T-helper 22 cell (primary cell): ENCODE measurements at places on chromosomes 2 and 18.

- DNase-seq: no peak
Observed at GRCh38 chr18:44507729-44508325, 172.9 kb upstream of the SETBP1 start.

DNA sequence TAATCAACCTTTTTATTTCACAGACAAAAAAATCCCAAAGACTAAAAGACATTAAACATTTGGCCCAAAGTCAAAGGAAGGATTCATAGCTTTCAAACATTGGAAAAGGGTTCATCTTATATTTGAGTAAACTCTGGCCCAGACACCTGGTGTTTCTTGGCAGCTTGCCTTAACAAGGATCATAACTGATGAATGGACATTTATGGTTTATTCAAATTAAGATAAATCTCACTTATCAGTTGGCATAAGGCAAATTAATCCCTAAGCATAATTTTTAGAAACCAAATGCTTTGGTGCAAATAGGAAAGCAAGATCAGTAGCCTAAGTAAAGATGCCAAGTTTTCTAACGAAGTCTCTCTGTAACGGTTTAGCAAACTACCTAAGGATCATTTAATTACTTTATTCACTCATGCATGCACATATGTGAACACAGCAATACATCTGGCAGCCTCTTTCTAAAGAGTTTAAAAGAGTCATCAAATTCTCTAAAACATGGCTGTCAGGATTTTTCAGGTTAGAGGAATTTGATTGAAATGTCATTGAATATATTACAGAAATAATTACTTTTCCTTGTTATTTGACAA lies 323.4 kb upstream of the RBMS1 start:
- no peak for DNase-seq

DNA sequence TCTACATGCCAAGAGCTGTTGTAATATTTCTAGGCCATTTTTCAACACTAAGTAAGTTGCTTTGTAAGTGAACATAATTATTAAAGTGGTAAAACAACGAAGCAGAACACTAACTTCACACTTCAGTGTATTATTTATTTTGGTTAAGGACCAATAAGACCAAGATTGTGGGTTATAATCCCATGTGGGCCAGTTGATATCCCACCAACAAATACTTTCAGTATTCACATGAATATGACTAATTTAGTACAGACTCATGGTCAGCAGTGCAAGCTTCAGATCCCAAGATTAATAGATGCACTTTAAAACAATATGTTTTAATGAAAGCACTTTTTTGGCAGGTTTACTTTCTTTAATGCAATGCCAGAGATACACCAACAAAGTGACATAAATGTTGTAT lies 154.3 kb downstream of the LCLAT1 start:
- no peak for DNase-seq

DNA sequence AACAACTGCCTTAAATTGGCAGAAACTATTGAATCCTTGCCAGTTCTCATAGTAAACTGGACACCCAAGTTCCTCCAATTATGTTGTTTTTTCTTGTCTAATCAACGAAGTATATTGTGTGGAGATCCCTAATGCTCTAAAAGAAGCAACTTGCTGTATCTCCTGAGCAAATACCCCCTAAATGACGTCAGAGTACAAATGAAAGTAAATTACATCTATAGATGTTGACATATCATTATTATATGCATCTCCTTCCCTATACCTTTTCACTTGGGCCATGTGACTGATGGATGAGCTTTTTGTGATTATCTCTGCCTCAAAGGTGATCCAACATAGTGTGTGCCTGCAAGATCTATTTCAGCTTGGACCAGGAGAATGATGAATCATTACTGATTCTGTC lies 159.4 kb downstream of the CCDC148 start:
- no peak for DNase-seq

DNA sequence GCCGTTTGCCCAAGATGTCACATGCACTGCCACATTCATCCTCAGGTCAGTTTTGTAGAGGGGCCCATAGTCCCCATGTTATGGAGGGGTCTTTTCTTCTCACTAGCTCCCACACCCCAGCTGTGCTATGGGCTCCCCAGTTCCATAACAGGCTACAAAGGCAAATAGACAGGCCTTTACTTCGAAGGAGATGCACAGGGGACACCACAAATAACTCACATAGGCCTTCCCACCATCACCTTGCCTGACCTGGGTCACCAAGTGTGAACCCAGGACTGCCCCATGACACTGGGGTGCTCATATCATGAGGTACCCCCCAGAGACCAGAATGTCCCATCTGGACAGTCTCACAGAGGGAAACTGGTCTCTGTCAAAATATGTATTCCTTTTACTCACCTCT lies 15.0 kb upstream of the INO80C start:
- no peak for DNase-seq

DNA sequence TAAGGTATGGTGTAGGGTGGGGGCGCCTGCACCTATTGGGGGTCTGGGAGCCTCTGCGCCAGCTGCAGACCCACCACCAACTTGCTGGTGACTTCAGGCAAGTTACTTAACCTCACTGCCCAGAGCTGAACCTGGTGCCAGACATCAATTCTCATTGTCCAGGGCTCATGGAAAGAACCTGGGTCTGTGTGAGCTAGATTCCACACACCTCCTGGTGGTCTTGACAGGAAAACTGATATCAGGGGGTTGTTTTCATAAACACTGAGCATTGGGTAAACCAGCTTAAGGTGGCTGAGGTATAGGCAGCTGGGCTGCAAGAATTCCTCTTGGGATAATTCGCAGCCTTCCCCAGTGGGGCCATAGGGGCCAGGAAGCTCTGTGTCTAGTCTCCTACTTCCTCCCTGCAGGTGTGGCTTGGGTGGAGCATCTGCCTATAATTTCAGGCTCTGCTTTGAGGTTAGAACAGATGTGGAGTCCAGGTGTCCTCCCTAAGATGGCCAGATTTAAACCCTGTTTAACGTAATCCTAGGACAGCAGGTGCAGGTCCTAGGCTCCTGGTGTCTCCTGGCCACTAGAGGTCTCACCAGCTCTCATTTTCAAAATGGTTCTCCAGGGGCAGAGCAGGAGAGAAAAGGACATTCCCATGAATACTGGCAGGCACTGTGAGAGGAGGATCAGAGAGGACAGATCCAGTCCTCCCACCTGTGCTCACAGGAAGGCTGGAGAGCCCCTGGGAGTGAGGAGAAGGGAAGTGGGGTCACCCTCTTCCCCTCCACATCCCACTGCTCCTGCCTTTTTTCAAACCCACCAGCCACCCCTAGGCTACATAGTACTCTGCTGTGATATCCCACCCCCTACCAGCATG lies 100.4 kb upstream of the SMAD2 start:
- no peak for DNase-seq

DNA sequence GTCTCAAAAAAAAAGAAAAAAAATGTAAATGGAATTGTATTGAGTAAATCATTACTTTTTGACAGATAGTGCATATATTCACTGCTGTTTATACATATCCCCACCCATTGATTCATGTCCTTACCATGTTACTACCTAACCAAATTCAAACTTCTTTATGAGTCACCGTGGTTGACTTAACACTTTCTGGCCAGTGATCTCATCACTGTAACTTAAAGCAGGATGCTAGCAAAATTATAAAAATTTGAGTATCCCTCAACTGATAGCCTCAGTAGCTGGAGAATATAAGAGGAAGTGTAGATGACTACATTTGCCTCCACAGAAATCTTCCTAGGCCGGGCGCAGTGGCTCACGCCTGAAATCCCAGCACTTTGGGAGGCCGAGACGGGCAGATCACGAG lies 13.4 kb downstream of the CNOT9 start:
- DNase-seq: no peak

GRCh38 chr2:45293182-45293581 lies 283.9 kb upstream of the SIX2 start:
- no peak for DNase-seq

DNA sequence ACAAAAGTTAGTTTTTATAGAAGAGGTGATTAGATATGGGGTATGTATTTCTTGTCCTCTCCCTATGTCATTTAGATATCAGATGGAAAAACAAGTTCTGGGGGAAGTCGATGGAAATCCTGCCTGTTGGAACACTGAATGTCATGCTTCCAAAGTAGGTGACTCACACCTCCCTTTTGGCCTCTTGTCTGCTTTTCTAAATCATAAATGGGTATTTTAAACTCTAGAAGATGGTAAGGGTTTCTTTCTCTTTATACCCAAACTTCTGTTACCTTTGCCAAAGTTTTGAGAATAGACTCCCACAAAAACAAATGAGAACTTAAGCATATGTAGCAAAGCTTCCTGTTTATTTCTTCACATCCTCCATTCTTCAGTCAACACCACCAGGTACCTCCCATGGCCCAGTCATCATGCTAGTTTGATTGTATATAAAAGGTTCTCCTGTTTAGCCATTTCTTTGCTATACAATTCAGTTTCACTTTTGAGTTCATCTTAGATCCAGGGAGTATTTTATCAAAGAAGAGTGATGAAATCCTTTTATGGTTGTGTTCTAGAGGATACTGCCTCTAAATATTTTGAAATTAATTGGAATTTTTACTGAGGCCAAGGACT lies 63.9 kb downstream of the PRKRA start:
- DNase-seq: no peak

- no peak for DNase-seq
Observed at GRCh38 chr2:235806986-235807750, 313.3 kb downstream of the AGAP1 start.

- DNase-seq: no peak
Observed at GRCh38 chr2:11805024-11805423, 58.6 kb downstream of the LPIN1 start.

GRCh38 chr2:109201465-109202327 lies 72.7 kb downstream of the SH3RF3 start:
- no peak for DNase-seq

- peak; percentile 54 for DNase-seq
Observed at GRCh38 chr2:127025359-127026166, 81.4 kb downstream of the BIN1 start.

- DNase-seq: no peak
Observed at GRCh38 chr2:46096260-46096659, 200.9 kb upstream of the EPAS1 start.

DNA sequence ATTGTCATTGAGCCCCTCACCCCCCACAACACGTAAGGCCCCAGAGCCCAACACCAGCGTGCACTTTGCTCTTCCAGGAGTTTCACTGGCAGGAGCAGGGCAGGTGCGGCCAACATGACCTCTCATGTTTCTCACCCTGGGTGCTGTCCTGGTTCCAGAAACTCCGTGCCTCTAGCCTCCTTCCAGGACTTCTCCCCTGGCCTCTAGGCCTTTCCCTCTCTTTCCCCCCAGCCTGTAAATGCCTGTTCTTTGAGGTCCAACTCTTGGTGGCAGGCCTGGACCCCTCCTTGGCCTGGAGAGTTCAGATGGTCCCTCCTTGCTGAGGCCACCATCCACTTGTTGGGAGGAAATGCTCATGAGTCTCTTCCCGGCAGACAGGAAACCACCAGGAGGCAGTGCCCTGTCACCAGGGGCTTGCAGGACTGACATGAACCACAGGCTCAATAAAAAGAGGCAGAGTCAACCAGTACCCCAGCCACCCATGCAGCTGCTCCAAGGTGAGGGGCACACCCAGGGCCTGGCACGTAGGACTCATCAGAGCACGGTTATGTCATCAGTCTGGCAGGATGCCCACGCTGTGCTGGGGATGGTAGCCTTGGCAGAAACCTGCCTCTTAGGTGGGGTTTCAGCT lies 1.5 kb downstream of the MALL start:
- DNase-seq: no peak

DNA sequence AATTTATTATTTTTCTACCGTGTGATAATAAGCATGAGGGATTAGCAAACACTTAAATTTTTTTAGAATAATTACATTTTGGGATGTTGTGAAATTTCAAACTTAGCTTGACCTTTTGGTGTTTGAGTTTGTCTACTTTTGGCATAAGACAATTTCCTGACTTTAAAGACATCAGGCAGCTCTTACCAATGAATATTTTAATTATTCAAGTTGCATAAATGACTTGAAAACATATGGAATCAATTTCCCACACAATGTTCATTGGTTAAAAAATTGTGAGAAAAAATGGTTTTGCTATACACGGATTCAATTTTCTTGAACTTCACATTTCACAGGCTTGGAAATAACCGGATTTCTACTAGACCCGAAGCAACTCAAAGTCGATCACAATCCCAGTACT lies 243.4 kb downstream of the IKZF2 start:
- DNase-seq: no peak

DNA sequence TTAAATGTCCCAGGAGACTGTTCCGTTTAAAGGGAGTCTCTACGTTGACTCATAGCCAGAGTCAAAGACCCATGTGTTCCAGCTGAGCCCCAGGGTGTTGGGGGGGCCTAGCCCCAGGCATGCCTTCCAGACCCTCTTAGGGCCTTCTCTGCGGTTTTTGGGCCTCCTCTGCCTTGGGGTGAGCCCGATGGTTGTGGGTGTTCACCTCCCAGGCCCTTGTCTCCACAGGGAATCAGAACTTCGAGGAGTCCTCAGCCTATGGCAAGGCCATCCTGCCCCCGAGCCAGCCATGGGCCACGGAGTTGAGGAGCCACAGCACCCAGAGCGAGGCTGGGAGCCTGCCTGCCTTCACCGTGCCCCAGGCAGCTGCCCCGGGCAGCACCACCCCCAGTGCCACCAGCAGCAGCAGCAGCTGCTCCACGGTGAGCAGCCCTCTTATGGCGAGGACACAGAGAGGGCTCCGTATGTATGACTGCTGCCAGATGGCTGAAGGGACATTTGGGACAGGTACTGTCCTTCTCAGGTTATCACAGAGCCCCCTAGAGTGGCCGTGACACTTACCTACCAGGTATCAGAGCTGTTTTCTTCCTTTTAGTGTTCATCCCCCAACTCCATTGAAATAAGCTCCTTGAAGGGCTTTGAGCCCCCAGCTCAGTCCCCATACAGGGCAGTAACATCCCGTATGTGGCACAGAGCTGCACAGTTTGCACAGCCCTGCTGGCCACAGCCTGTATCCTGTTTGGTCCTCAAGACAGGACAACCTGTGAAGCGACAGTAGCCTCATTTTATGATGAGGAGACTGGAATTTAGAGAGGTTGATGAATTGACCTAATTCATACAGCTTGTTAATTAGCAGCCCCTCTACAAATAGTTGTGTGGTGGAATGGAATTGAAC lies 80.7 kb downstream of the EPAS1 start:
- DNase-seq: no peak

DNA sequence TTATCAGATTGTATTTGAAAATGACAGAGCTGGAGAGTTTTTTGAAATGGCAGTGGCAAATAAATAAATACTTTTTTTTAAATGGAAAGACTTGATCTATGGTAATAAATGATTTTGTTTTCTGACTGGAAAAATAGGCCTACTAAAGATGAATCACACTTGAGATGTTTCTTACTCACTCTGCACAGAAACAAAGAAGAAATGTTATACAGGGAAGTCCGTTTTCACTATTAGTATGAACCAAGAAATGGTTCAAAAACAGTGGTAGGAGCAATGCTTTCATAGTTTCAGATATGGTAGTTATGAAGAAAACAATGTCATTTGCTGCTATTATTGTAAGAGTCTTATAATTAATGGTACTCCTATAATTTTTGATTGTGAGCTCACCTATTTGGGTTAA lies 30.9 kb downstream of the CD28 start:
- no peak for DNase-seq

DNA sequence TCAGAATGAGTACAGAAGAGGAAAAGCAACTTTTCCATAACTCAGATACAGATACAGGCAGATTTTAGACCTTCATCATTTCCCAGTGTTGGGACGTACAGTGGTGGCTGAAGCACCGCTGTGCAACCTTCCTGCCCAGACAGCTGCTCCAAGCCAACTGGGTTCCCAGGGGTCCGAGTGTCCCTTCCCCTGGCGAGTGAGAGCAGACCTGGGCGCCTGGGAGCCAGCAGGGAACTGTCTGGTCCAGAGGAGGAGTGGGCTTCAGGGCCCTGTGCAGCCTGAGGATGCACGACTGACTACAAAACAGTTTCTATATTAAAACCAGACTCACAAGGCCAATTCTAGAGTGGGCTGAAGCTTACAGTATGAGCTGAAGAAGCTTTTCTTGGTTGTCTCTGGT lies 11.1 kb upstream of the OR6B2 start:
- DNase-seq: no peak

GRCh38 chr2:212274215-212274614 lies 264.4 kb downstream of the ERBB4 start:
- DNase-seq: no peak
